A549 (cell line): ENCODE measurements at places on chromosomes 13 and 19.

DNA sequence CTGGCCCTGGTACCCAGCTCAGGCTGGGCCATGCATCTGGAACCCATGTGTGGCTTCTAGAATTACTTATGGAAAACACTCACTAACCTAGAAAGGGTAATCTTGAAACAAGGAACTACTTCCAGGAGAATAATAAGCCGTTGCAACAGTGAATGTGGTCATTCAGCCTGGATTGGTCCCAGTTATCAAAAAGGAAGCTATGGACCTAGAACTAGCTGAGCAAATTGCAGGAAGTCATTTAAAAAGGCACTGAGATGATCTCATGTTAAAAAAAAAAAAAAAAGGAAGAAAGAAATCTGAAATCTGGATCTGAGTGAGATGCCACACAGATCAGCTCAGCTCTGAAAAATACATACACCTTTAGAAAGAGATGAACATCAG is 59.6 kb downstream of the DCT start:
- no peak for DNase-seq

DNA sequence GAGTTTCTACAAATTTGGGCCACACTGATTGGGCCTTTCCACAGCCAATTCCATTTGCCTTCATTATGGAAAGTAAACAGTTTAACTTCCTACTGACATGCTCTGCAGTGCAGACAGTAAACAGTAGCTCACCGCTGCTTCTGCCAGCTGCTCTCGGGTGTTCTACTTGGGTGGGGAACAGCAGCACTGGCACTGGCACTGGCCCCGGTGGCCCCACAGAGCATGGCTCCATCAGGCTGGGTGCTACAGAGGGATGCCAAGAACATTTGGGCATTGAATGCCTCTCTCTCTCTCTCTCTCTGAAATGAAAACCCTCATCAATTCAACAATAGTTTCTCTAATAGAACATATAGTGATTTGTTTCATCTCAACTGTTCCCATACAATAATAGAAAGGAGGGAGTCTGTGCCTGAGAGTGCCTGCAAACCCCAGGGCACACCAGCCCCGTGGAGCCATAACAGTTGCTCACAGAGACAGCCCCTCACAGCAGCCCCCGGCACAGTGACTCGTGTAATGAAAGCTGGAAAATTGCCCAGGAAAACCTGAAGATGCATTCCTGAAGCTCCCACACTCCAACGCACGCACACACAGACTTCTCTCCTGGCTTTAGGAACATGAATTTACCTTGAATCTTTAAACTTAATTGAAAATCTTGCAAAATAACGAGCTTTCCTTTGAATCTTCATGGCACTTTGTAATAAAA is 38.2 kb upstream of the GJB6 start:
- DNase-seq: no peak

DNA sequence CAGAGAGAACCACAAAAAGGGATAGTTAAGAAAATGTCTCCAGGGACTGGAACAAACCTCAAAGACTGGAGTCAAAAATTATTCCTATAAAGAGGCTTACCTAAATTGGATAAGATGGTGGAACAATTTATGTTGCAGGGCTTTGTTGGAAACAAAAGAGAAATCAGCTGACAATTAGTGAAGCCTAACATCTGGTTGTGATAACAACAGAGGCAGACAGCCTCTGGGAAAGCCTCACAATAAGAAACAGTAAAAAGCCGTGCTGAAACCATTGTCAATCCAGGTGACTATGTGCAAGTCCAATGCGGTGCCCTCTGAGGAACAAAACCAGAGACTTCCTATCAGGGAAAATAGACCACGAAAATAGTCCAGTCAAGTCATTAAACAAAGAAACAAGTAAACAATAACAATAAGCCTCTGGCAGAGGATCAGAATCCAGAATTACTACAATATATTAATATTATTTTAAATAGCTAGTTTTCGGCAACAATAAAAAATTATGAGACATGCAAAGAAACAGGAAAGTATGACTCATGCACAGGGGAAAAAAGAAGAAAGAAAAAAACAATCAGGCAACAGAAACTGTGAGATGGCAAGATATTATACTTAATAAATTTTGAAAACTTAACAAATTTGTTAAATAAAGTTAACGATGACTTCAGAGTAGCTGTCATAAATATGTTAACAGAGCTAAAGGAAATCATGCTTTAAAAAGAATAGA is 99.7 kb upstream of the RXFP2 start:
- no peak for DNase-seq

DNA sequence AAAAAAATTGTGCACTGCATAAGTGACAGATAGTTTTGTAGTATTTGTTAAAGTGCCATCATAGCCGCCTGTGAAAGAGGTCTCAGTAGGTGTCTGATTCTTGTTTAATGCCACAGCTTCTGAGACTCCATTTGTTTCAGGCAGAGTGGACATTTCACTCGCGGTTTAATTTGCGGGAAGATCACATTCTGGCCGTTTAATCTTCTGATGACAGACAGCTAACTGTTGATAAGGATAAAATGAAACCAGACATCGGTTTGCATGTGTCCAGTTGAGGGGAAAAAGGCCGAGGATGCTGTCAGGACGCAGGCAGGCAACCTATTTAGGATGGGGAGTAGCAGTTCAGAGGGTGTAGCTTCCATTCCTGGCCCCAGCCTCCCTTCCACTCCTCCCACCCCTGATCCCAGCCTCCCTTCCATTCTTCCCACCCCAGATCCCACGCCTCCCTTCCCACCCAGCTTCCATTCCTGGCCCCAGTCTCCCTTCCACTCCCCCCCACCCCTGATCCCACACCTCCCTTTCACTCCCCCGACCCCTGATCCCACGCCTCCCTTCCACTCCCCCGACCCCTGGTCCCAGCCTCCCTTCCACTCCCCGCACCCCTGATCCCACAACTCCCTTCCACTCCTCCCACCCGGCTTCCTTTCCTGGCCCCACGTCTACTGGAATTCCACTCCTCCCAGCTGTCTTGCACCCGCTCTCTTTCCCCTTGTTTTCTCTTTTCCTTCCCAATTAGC is 23.8 kb downstream of the ATP11A start:
- no peak for DNase-seq

DNA sequence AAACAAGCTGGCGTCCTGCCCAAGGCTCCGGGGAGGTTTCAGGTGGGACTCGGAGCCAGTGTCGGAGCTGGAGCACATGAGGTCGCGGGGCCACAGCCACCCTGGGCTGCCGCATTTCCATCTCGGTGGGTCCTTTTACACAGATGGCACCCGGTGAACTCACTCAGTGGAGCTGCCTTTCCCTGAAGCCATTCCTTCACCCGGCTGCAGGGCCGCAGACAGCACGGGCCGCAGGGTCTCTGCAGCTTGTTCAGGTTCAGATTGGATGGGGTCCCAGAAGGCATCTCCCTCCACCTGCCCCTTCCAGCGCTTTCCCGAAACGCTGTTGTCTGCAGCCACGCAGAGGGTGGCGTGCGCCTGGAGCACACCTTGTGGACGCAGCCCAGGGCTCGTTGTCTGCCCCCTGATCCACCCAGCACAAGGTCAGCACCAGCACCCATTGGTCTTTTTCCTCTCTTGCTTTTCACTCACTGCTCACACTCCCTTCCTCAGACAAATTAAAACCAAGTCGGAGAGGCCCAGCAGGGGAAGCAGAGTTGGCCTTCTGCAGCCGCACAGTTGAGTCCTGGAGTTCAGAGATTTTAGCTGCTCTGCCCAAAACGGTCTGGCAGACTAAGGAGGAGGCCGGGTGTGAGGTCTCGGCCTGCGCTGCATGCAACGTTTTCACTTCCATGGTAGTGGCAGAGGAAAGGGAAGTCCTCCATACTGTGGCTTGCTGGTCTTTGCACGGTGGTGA is 18.1 kb downstream of the MCF2L start:
- no peak for DNase-seq

DNA sequence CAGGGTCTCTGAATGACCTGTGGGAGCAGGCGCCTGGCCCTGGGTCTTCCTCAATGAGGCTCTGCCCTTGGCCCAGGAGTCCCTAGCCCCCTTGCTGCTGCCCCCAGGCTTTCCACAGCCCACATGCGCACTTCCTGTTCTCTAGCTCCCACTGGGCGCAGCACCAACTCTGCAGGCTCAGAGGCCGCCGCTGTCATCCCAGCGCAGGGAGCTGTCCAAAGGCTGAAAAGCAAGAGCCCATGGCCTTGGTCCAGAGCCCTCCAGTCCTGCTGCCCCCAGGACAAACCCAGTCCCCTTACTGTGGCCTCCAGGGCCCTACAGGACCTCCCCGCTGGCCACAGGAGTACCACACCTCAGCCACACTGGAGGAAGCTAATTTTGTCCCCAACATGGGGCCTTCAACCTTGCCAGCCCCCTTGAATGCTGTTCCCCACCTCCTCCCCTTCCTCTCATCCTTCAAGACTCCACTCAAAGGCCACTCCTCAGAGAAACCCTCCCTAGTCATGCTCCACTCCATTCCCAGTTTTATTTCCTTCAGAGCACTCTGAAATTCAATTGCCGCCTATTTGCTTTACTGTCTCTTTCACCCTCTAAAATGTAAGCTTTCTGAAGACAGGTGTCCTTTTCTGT is 8.0 kb upstream of the POU2F2 start:
- no peak for DNase-seq

DNA sequence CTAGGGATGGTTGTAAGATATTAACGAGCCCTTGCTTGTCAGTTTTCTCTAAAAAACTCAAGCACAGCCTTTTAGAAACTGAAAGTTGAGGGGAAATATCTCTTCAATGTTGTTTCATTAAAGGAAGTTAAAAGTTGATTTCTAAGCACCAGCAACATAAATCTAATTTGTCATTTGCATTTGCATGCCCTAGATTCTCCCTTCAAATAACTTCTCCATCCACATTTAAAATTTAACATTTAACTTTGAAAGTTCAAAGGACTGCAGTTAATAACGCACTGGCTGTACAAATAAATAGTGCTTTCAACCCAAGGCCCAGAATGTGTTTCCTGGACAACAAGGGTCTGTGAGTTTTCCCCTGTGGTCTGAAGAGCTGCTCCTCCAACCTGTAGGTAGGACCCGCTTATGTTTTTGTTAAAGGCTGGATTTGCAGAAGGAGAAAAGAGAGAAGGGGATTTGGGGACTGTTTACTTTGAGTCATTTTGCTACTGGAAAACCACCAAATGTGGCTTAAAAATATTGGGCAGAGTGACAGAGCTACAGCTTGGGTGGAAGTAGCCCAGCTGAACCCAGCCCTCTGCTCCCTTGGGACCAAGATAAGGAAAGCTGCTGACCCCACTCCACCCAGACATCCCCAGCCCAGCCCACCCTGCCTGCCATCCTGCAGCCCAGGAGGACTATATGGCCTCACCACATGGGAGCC is 39.8 kb downstream of the TNFRSF19 start:
- no peak for DNase-seq

- no peak for DNase-seq
Measured at GRCh38 chr19:22806418-22806817, 22.5 kb upstream of the ZNF99 start.

- no peak for DNase-seq
Measured at GRCh38 chr19:6010107-6010506, 32.2 kb upstream of the RANBP3 start.

DNA sequence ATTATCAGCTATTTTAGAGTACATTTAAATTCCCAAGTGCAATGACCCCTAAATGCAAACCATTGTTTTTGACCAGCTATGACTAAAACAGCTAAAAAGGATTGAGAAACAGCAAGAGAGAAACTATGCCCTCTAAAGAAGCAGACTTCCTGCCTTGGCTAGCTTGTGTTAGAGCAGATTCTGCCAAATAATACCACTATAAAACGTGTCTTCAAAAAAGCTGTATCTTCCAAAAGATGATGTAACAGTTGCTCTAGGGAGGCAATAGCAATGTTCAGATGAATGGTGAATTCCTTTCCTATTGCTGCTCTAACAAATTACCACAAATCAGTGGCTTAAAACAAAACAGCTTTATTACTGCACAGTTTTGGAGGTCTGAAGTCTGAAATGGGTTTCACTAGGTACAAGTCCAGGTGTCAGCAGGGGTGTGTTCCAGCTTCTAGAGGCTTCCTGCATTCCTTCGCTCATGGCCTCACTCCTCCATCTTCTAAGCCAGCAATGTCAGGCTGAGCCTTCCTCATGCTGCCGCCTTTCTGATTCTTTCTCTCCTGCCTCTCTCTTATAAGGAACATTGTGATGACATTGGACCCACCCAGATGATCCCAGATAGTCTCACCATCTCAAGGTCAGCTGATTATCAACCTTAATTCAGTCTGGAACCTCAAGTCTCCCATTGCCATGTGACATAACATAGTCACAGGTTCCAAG is 84.5 kb downstream of the LRRC63 start:
- DNase-seq: no peak

GRCh38 chr13:67736646-67737420 is 506.7 kb upstream of the PCDH9 start:
- DNase-seq: peak; percentile 43

DNA sequence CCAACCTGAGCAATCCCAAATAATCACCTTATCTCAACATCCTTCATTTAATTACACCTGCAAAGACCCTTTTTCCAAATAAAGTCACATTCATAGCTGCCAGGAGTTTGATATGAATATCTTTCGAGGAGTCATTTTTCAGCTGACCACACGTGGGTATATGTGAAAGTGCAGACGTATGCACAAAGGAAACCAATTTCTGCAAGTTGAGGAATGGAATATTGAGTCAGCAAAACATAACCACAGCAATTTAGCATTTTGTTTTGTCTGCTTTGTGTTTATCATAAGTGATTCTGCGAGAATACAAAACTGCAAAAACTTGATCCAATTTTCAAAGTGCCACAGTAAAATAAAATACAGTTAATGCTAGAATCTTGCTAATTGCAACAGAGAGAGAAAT is 295.9 kb downstream of the SUCLA2 start:
- DNase-seq: no peak

- no peak for DNase-seq
Measured at GRCh38 chr13:32998966-32999365, 17.3 kb upstream of the KL start.

GRCh38 chr13:102983496-102983895 is 82.7 kb downstream of the SLC10A2 start:
- DNase-seq: no peak

DNA sequence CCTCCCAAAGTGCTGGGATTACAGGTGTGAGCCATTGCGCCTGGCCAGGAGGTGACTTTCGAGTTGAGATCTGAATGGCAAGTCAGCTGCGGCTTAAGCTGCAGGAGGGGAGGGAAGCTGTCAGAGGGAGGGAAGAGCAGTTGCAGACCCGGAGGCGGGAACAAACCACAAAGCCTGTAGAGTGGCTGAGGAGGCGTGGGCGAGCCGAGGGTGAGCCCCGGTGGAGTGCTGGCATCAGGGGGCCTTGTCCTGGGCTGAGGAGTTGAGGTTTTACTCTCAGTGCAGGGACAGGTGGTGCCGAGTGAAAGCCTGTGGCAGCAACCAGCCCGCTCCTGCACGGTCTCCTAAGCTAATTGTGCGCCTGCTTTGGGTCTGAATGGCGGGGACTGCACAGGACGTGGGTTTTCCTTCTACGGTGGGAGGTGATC is 24.2 kb downstream of the PPP1R37 start:
- DNase-seq: no peak

- DNase-seq: no peak
Measured at GRCh38 chr13:39665763-39666162, 10.3 kb downstream of the COG6 start.

DNA sequence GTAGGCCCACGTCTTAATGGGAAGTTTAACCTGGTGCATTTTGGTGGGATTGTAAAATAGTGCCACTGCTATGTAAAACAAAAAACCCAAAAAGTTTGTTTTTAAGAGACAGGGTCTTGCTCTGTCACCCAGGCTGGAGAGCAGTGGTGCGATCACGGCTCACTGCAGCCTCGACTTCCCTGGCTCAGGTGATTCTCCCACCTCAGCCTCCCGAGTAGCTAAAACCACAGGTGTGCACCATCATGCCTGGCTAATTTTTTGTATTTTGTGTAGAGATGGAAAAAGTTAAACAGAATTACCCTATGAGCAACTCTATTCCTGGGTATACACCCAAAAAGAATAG is 820 bp upstream of the REXO1 start:
- DNase-seq: no peak
